Activated T-helper 9 cell treated with anti-CD3 and anti-CD28 coated beads, Interleukin-2, amount 50 U/mL, for 16 hours (primary cell): ENCODE measurements at places on chromosomes 11 and 22.

- DNase-seq = peak; percentile 18
Measured at GRCh38 chr11:44726283-44727113, at the start of gene TSPAN18. TSS of gene TSPAN18 (plus strand) at chr11:44726962. CDS start at chr11:44906417, 179,455 bp downstream.

GRCh38 chr11:13993096-13993765, 30.7 kb downstream of the SPON1 start:
- no peak for DNase-seq

GRCh38 chr11:62157603-62158002, 32.4 kb upstream of the SCGB1D1 start:
- no peak for DNase-seq

GRCh38 chr11:134503100-134503499, 91.1 kb upstream of the B3GAT1 start:
- DNase-seq = no peak

- DNase-seq = no peak
Measured at GRCh38 chr22:41092847-41093411, 537 bp downstream of the EP300 start.

- DNase-seq = no peak
Measured at GRCh38 chr22:31929167-31929930, 15.0 kb upstream of the YWHAH start.

- no peak for DNase-seq
Measured at GRCh38 chr11:66641834-66642233, 3.3 kb downstream of the RBM4 start.

DNA sequence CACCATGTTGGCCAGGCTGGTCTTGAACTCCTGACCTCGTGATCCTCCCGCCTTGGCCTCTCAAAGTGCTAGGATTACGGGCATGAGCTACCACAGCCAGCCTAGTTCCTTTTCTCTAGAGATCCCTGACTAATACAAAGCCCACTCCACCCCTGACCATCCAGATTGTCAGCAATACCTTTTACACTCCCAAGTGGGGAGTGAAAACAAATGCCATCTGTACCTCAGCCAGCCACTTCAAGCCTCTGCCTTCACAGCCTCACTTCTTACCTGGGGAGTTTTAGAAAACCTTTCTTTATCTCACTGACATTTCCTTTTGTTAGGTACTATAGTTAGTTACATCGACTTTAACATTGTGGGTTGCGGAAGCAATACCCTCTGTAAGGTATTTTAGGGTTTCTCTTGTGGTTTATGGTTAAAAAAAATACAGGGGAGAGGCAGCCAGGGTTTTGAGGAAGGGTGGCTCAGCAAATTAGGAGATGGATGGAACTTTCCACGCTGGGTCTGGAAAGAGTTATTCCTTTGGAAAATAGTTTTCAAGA, 8.9 kb downstream of the TOM1 start:
- DNase-seq = no peak

DNA sequence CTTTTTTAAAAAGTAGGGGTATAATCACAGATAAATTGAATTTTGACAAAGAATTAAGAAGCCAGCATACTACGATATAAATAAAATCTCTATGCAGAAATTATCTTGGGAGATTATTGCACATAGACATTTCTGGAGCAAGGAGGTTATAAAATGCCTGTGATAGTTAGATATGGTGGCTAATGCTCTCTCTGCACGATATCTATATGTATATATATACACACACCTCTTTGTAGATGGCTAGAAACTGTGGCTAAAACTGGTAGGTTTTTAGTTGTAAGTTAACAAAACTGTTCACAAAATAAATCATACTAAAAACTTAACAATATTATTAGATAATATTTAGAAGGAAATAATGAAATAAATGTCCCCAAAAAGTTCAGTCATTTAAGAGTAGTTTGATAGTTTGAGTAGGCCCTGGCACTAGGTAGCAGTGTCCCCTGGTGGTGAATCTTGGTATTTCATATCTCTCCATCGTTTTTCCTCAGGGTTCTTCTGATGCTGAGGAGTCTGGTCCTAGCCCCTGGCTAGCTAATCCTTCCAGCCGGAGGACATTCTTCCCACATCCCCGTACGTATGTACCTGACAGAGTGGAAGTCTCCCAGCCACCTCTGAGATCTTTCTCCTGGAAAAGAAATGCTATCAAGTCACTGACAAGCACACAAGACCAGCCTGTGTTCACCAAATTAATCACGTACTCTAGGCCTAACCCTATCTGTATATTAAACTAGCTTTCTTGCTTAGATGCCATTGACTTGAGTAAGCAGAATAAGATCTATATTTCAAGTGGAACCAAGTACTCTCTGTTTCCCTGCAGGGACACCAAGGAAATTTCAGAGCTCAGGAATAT, 32.2 kb downstream of the ART5 start:
- no peak for DNase-seq

- peak; percentile 21 for DNase-seq
Measured at GRCh38 chr11:27698872-27699241, 1.4 kb downstream of the BDNF start.

DNA sequence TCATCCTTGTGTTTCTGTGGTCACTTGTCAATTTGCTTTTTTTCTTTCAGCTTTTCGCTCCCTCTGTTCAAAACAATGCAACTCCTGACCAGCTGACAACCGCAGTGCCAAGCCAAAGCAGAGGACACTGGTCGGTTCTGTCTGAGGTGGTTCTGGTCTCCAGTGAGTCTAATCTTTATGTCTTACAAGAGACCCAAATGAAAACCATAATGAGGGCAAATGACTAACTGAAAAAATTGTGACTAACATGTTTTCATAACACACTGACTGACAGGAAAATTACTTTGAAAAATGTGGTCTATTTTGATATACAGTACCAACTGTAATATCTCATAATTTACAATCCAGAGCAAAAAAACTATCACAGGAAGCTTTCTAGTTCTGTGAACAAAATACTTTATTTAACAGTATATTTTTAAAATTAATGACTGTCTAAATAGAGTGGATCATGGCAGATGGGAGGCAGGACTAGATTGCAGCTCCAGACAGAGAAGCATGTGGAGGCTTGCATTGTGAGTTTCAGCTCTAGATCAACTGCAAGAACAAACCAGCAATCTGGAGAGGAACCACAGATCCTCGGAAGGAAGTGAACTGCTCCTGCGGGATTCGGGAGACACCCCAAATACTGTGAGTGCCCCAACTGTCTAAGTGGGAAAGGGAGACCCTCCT, 311.8 kb downstream of the SBF2 start:
- DNase-seq = no peak

GRCh38 chr11:64553554-64554201, 37.3 kb upstream of the SLC22A12 start:
- peak; percentile 25 for DNase-seq

DNA sequence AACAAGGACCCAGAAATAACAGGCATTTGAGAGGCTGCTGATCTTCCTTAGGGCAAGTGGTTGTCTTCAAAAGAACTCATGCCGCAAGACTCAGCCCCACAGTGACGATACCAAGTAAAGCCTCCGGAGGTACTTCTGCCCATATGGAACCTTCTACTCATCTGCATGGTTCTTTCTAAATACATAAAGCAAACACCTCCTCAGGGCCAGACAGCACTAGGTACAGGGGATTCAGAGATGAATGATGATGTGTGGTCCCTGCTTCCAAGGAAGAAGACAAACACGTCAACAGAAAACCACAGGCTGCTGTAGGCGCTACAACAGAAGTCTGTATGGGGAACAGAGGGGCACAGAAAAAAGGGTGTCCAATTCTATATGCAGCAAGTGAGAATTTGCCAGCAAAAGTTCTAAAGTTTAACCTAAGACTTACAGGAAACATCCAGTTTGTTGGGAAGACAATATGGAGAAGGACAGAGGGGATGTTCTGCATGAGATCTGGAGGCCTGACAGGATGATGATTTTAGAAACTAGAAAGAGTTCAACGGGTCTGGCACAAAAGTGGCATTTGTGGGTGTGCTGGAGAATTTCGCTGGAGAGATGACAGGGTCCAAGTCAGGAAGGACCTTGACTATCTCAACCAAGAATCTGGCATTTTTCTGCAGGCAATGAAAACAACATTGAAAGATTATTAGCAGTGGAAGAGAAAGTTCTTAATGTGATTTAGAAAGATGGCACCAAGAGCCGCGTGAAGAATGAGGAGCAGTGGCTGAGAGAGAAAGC, 23.7 kb downstream of the JAML start:
- DNase-seq = no peak

GRCh38 chr11:12292766-12293165, 84.6 kb upstream of the PARVA start:
- no peak for DNase-seq

GRCh38 chr11:125724125-125724524, 22.0 kb upstream of the PATE1 start:
- DNase-seq = no peak

DNA sequence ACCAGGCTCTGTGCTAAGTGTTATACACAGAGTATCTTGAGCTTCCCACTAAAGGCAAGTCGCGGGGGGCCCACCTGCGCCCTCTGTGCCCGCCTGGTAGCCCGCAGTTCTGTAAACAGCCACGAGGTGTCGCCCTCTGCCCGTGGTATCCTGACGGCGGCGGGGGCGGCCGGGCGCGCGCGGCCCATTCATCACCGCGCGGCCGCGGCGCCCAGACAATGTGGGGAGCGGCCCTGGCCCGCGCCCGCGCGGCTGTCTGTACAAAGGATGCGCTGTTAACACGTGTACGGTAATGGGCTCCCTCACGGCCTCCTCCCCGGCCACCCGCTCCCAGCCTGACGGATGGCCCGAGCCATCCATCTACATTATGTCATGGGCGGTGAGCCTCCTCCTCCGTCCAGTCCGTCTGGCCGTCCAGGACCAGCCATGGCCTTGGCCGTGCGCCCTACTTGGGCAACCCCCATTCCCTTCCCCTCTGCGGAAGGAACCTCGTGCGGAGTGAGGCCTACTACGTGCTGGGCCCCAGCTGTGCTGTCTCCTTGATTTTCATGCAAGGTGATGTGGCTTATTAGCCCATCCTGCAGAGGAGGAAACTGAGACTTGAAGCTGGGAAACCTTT, 99.4 kb downstream of the MIAT start:
- no peak for DNase-seq

DNA sequence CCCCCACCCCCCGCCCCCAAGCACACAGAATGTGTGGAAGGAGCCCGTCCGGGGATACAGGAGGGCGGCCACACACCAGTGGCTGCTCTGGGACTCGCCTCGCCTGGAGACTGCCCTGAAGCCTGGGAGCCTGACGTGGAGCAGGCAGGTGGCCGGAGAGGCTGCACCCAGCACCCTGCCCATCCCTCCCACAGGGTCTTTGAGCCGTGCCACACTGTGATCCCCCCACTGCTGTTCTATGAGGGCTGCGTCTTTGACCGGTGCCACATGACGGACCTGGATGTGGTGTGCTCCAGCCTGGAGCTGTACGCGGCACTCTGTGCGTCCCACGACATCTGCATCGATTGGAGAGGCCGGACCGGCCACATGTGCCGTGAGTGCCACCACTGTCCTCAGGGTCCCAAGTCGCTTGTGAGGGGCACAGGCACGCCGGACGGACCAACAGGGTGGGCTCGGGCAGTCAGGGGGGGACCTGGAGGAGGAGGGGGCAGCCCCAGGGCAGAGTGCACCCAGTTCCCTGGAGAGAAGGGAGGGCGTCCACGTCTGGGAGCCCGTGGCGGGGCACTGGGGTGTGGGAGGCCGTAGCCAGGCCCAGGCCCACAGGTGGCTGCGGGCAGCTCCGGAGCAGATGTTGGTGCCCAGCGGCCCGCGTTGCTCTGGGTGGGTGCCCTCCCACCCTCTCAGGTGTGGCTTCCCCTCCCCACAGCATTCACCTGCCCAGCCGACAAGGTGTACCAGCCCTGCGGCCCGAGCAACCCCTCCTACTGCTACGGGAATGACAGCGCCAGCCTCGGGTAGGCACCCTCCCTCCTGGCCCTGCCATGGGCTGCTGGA, 27.0 kb upstream of the MUC5B start:
- no peak for DNase-seq

GRCh38 chr11:81484196-81484595, 1249.5 kb downstream of the FAM181B start:
- DNase-seq = no peak

DNA sequence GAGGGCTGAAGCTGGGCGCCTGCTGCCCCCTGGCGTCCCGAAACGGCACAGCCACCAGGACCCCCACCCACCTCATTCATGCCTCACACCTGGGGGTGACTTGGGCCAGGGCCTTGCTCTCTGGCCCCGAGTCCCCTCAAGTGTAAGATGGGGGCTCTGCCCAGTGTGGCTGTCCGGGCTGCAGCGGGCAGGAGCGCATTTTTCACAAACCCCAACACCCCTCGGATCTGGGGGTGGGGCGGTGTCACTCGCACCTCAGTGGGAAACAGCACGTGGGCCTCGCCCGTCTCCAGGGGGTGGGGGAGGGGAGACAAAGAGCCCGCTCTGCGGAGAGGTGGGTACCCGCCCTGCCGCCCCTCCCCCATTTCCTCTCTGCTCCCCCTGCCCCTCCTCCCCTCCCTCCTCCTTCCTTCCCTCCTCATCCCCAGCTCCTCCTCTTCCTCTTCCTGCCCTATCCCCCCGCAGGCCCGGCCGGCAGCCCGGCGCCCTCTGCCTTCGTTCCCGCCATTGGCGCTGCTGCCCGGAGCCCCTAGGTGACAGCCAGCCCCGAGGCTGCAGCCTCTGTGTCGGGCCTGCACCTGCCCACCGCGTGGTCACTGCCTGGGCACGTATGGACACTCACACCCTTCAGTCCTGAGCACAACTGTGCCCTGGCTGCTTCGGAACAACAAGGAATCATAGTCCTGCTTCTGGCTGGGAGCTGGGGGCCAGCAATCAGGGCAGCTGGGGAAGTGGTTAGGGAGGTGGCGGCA, 6.8 kb upstream of the CDKN1C start:
- peak; percentile 41 for DNase-seq

DNA sequence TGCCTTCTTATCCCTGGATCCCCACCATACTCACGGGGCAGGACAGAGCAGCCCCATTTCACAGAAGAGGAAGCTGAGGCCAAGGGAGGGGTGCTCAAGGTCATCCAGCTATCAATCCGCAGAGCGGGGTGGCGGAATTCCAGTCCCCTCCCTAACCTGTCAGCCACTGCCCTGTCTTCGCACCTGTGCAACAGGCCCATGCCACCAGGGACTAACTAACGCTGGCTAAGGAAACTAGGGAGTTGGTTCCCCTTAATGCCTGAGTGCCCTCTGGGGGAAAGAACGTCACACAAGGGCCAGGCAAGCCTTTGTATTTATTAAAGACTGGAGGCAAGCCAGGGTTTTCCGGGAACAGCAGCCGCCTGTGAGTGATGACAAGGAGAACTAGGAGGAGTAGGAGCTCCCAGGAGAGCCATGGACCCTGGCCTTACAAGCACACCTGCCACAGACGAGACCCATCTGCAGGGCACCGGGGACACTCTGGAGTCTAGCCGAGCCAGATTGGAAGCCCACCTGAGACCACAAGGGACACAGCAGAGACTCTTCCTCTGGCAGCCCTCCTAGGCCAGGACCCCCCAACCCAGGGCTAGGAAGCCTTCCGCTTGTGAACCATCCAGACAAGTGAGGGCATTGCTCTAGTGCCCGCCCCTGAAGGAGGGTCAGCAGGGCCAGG, 64.4 kb downstream of the MYH9 start:
- DNase-seq = no peak

DNA sequence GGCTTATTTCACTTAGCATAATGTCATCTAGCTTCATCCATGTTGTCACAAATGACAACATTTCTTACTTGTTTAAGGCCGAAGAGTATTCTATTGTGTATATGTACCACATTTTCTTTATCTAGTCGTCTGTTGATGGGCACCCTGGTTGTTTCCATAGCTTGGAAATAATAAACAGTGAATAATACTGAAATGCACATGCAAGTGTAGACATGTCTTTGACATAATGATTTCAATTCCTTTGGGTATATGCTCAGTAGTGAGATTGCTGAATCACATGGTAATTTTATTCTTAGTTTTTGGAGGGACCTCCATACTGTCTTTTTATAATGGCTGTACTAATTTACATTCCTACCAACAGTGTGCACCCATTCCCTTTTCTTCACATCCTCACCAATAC, 508.0 kb downstream of the NELL1 start:
- DNase-seq = no peak

- no peak for DNase-seq
Measured at GRCh38 chr11:134607963-134608750, 196.1 kb upstream of the B3GAT1 start.
